Spleen (tissue), 13 donors: ENCODE measurements at places on chromosomes 11 and 22. TPM values are rescaled to one million over a fixed set of nuclear protein-coding genes. Genes with fewer than 3 reads are reported as not detected.

DNA sequence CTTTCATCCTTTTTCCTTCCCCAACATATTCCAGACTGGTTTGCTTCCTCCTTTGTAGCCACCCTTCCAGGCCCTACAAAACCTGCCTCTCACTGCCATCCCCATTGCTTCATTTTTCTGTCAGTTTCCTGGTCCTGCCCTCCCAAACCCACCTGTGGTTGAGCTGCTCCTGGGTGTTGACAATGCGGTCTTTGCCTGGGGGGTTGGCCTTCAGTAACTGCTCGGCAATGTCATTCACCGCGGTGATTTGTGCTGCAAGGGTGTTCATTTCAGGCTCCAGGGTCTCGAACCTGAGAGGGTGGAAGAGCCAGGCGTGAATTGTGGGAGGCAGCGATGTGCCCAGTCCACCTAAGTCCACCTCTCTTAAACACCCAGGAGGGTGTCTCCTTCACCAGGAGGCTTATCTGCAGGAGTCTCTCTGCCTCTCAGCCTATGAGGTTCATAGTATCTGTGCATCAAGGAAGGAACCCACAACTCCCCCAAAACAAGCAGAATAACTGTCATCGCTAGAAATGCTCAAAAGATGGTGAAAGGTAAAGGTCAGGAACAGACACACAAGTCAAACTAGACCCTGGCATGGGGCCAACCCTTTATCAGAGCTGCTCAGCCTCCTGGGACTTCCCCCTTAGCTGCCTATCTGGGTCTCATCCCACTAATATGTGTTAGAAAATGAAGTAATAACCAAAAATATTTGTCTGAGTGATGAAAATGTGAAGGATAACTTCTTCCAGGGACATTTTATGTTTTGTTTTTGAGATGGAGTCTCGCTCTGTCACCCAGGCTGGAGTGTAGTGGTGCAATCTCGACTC is 23.9 kb upstream of the RBM4B start:
- H3K36me3 ChIP-seq, result no peaks in the 10 kb centered on the region
- no peak overlapping the region for H3K4me3 ChIP-seq
- H3K4me1 ChIP-seq, result no peaks in the 10 kb centered on the region
- H3K27me3 ChIP-seq, result no peaks in the 10 kb centered on the region

DNA sequence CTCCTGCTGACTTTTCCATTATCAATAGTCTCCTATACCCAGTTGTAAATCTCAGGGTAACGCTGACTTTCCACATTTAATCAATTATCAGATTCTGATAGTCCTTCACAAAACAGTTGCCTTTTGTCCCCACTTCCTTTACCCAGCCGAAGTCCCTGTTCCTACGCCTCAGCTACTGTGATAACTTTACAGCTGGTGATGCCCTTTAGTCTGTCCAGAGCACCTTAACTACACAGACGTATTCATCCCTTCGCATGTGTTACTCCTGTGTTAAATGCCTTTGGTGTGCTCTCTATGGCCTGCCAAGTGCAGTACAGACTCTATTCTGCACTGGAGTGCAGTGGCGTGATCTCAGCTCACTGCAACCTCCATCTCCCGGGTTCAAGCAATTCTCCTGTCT is 20.2 kb downstream of the SSH3 start:
- no peaks in the 10 kb centered on the region for H3K27me3 ChIP-seq
- no peak for DNase-seq
- no peak overlapping the region for H3K4me3 ChIP-seq

DNA sequence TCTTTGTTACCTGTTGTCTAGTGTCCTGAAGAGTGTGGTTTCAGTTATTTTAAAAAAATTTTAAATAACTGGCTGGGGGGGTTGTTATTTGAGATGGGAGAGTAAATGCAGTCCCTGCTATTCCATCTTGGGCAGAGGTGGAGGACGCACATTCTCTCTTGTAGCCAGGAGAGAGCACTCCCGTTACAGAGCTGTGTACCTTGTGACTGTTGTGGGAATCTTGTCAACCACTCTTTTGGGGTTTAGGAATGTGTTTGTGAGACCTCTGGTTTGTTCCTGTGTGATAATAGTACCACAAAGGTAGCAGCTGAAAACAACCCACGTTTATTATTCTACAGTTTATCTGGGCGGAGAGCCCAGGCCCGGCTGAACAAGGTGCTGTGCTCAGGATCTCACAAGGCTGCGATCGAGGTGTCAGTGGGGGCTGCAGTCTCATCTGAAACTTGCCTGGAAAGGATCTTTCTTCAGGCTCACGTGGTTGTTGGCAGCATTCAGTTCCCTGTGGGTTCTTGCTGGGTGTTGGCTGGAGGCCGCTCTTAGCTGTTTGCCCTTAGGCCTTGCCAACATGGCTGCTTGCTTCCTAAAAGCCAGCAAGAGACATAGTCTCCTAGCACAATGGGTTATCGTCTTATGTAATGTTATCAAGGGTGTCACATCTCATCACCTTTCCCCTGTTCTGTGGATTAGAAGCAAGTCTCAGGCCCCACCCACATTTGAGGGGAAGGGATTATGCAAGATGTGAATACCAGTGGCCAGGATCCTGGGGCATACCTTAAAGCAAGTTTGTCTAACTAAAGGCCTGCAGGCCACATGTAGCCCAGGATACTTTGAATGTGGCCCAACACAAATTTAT is 20.6 kb downstream of the IGHMBP2 start:
- no peak overlapping the region for H3K4me3 ChIP-seq
- DNase-seq, result peak; percentile 41
- no peaks in the 10 kb centered on the region for H3K27me3 ChIP-seq
- H3K36me3 ChIP-seq, result peaks cover 13% of the 10 kb centered on the region
- H3K4me1 ChIP-seq, result peaks cover 19% of the 10 kb centered on the region
- H3K27ac ChIP-seq, result no peak overlapping the region

- peaks cover 82% of the 10 kb centered on the region for H3K4me1 ChIP-seq
- H3K4me3 ChIP-seq, result no peak overlapping the region
- no peaks in the 10 kb centered on the region for H3K36me3 ChIP-seq
These were observed 3.3 kb downstream of the VSIG2 start for GRCh38 chr11:124748481-124749343.

DNA sequence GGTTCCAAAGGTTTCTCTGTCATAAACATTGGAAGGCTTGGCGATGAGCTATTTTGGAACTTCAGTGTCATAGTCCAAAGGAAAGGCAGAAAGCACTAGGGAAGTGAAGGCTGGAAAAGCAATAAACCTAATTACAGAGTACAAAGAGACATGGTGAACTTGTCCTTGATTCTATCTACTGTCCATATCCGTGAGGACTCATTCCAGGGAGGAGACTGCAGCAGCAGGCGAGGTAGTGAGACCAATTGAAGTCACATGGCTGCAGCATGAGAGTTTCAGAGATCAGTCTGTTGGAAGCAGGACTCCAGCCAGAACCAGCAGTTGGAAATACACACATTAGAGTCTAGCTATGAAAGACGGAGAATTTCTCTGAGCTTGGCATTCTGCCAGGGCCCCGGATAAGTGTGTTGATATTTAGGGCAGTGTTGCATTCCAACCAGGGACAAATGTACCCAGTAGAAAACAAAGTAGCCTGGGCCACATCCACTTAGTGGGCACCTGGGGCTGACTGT is 54.1 kb upstream of the ARHGAP42 start:
- no peaks in the 10 kb centered on the region for H3K27me3 ChIP-seq
- H3K4me3 ChIP-seq, result no peak overlapping the region
- H3K36me3 ChIP-seq, result no peaks in the 10 kb centered on the region
- DNase-seq, result no peak
- H3K27ac ChIP-seq, result peak overlapping the region; percentile 11
- H3K4me1 ChIP-seq, result no peaks in the 10 kb centered on the region

DNA sequence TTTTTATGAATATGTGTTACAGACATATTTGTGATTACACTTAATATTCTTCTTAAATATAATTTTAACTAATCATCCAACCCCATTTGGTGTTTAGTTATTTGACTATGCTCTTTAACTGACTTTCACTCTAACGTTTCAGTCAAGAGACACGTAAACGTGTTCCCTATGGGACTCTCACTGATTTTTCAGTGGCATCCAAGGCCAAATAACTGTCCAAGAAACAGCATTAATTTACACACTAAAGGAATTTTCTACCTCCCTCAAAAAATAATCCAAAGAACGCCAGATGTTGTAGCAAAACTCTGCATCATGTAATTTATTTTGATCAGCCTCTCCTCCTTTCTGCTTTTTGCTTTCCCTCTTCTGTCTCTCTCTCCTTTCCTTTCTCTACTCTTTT is 44.0 kb upstream of the NOX4 start:
- H3K36me3 ChIP-seq, result no peaks in the 10 kb centered on the region
- no peaks in the 10 kb centered on the region for H3K4me1 ChIP-seq
- DNase-seq, result no peak
- no peaks in the 10 kb centered on the region for H3K27me3 ChIP-seq
- H3K4me3 ChIP-seq, result no peak overlapping the region
- H3K27ac ChIP-seq, result no peak overlapping the region

- peaks cover 78% of the 10 kb centered on the region for H3K4me1 ChIP-seq
- no peaks in the 10 kb centered on the region for H3K27me3 ChIP-seq
- no peak overlapping the region for H3K4me3 ChIP-seq
- peaks cover 73% of the 10 kb centered on the region for H3K36me3 ChIP-seq
- DNase-seq, result no peak
These were observed 11.5 kb downstream of the CSNK1E start for GRCh38 chr22:38305471-38306448.

DNA sequence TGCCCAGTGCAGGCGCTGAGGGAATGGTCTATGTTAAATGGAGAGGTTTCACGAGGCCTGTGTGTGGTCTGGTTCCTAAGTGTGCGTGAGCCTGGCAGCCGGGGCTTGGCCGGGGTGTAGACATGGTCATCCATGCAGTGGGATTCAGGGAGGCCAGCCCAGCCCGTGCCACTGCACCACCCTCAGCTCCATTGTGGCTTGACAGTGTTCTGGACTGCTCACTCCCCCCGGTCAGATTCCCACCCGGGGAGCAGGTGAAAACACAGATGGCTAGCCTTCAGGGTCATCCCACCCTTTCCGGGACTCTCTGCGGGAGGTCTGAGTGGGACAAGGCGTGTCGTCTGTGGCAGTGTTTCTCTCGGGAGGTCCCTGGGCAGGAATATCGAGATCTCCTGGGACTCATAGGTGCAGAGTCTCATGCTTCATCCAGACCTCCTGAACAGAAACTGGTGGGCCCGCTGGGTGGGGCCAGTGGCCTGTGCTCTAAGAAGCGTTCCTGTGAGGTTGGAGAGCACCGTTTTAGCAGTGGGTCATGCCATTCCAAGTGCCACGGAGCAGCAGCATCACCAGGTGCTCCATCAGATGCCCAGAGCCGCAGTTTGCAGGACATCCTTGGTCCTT is 52.3 kb downstream of the ST14 start:
- no peaks in the 10 kb centered on the region for H3K36me3 ChIP-seq
- peaks cover 8% of the 10 kb centered on the region for H3K4me1 ChIP-seq
- DNase-seq, result peak; percentile 77
- H3K27ac ChIP-seq, result no peak overlapping the region
- no peak overlapping the region for H3K4me3 ChIP-seq
- peaks cover 14% of the 10 kb centered on the region for H3K27me3 ChIP-seq

DNA sequence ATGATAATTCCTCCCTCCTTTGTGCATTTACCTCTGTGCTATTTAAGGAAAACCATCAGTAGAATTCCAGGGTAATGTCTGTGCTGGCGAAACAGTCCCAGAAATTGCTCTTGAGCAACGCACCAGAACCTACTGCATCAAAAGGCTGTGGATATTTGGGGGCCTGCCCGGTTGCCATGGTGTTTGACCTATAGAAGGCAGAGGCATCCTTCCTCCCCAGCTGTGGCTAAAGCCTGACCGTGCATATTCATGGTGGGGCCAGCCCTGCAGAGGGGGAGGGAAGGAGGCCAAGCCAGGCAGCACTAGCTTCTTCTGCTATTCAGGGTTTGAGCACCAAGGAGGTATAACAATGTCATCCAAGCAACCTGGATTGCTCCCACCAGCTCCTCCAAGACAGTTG is 215.0 kb upstream of the E2F8 start:
- H3K4me3 ChIP-seq, result no peak overlapping the region
- no peak overlapping the region for H3K27ac ChIP-seq

- H3K27me3 ChIP-seq, result no peaks in the 10 kb centered on the region
- no peak overlapping the region for H3K27ac ChIP-seq
- H3K4me1 ChIP-seq, result peaks cover 39% of the 10 kb centered on the region
These were observed 117.5 kb upstream of the TOP3B start for GRCh38 chr22:22099833-22100812.

- no peak overlapping the region for H3K27ac ChIP-seq
- no peaks in the 10 kb centered on the region for H3K4me1 ChIP-seq
- H3K36me3 ChIP-seq, result no peaks in the 10 kb centered on the region
- no peaks in the 10 kb centered on the region for H3K27me3 ChIP-seq
- H3K4me3 ChIP-seq, result no peak overlapping the region
These were observed 772.1 kb downstream of the NTM start for GRCh38 chr11:132142554-132142953.

- H3K36me3 ChIP-seq, result no peaks in the 10 kb centered on the region
- H3K27ac ChIP-seq, result no peak overlapping the region
- no peak for DNase-seq
- no peaks in the 10 kb centered on the region for H3K27me3 ChIP-seq
- H3K4me1 ChIP-seq, result no peaks in the 10 kb centered on the region
These were observed 18.3 kb upstream of the SLC5A1 start for GRCh38 chr22:32024796-32025195.

GRCh38 chr11:134063991-134064747 is 4.7 kb upstream of the JAM3 start:
- no peak overlapping the region for H3K4me3 ChIP-seq
- no peaks in the 10 kb centered on the region for H3K36me3 ChIP-seq
- no peaks in the 10 kb centered on the region for H3K27me3 ChIP-seq
- H3K4me1 ChIP-seq, result peaks cover 18% of the 10 kb centered on the region
- H3K27ac ChIP-seq, result peak overlapping the region; percentile 52
- no peak for DNase-seq

- H3K27ac ChIP-seq, result no peak overlapping the region
- H3K4me1 ChIP-seq, result peaks cover 33% of the 10 kb centered on the region
- H3K4me3 ChIP-seq, result no peak overlapping the region
These were observed 98.8 kb downstream of the PRR5L start for GRCh38 chr11:36394926-36395325.

GRCh38 chr22:23264610-23265367 is 84.5 kb downstream of the BCR start:
- H3K36me3 ChIP-seq, result no peaks in the 10 kb centered on the region
- peaks cover 15% of the 10 kb centered on the region for H3K4me1 ChIP-seq
- H3K4me3 ChIP-seq, result no peak overlapping the region

NLRP14 gene
- 0.51 TPM for total RNA-seq

CST6 gene
- not detected for total RNA-seq

YPEL4 gene
- total RNA-seq, result 2.7 TPM

SMTNL1 gene
- total RNA-seq, result not detected

MFRP gene
- total RNA-seq, result not detected

ABTB2 gene
- 2.9 TPM for total RNA-seq

MEI1 gene
- total RNA-seq, result 56.5 TPM

AGBL2 gene
- 2.5 TPM for total RNA-seq
